CD4-positive, alpha-beta T cell treated with Interleukin-15 for 1 hour (primary cell): ENCODE measurements at places on chromosomes 5 and 9.

GRCh38 chr9:72043576-72043975 is 16.8 kb downstream of the C9orf57 start:
- no peak for DNase-seq

DNA sequence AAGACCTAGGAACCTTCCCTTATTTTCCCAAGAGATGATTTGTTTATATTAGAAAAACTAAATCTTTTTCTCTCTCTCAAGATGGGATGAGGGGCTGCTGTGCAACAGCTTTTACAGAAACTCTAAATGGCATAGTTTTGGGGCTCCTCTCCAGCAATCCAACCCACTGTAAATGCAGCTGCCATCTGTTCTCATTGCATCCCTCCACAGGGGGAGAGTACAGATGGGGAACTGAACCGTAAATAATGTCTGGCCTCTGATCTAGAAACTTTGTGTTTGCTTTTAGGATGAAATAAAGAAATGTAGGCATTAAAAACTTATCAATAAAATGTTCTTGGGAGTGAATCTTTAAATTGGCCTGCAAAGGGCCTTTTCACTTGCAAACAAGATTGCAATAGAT is 291.4 kb downstream of the MCTP1 start:
- DNase-seq = no peak

DNA sequence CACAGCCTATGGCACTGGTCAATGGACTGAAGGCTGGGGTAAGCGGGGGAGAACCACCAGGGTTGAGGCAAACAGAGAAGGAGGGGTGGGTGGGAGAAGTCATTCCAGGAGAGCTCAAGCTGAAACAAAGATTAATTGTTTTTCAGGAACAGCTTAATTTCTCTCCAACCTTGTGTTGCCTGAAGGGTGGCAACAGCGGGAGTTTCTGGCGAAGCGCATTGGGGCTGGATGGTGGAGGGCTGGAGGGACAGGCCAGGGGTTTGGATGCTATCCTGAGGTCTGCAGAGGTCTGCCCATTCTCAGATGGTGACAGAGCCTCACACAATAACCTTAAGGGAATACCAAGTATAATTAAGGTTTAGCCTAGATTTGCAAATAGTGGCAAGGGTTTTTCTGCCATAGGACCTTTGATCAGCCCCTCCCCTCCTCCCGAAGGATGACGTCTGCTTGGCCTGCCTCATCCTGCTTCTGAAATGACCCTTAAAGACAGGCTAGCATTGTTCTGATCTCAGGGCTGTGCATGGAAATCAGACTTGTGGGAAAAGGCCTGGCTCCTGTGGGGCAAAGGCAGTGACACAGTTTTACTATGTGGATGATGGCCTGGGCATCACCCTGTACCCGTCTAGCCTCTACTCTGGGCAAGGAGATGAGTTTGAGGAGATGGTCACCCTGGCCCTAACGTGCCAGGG is 32.7 kb downstream of the PSD2 start:
- DNase-seq = no peak

DNA sequence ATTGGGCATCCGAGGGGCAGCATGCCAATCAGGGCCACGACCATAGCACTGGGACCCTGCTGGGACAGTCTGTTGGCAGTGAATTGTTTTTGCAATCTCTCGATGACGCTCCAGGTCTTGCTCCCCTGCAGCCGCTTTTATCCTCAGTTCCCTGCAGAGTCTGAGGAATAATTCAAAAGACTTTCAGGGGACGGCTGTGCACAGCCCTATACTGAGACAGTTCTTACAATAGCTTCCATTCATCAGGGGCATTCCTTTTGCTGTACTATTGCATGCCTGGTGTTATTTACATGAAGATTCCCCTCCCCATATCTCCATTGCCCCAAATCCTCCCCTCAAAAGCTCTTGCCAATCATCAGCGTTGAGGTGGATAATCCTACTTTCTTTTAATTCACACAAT is 163.3 kb upstream of the WWC1 start:
- DNase-seq = no peak

DNA sequence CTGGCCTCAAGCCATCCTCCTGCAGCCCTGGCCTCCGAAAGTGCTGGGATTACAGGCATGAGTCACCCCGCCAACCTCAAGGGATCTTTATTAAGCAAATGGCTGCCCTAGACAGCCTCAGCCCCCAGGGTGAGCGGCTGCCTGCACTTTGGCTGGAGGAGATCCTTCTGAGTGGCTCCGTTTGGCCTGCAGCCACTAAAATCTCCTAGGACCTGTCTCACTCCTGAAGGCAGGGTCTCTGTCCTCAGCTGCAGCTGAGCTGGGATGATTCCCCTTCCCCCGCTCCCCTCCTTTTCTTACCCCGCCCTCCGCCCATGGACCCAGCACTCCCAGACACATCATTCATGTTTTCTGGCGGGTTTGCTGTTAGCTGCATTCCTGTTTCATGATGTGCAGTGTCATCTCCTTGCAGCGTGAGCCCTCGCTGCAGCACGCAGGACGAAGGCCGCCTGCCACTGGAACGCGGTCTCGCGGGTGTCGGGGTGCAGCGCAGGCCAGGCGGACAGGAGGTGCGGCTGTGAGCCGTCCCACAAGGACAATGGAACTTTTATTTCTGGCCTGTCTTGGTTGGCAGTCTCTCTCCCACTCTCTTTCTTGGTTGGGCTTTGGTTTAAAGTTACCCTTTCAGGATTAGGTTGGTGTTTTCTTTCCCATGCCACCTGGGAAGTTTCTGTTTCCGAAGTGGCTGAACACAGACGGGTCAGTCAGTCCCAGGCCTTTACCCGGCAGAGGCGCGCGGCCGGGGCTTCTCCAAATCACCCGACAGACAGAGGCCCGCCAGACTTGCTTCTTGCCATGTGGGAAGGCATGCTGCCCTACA is 137.1 kb downstream of the FOXD1 start:
- no peak for DNase-seq

- DNase-seq = peak; percentile 7
These were observed 145.4 kb upstream of the IER5L start for GRCh38 chr9:129323376-129323998.
